ENCODE measurements at places on chromosomes 7 and 10.

DNA sequence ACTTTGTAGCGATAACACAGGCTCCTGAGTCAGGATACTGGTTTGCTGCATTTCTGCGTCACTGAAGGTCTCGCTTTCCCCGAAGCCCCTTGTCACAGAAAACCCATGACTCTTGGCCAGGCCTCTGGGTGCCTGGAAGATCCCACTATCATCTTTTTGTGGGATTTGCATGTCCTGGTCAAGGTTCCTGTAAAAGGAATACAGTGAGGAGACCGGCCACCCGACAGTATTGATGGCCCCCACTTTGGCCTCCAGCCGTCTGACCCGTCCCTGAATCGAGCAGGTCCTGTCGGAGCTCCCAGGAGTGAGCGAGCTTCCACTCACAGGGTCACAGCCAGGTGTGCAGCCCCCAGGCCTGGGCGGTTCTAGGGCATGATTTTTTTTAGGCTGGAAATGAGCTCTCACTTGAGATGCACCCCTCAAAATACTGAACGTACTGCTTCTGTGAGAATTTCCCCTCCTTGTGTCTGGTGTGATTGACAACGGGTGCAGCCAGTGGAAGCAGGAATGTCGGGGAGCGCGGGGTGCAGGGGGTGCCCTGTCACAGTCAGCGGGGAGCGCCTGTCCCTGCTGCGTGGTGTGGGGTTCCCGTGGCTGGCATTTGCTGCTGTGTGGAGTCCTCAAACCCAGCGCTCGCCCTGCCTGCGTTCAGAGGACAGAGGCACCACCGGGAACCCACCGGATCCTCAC, 75.8 kb downstream of the DNAJB6 start:
- no peak for DNase-seq

GRCh38 chr7:12896316-12896715, 208.9 kb downstream of the ARL4A start:
- DNase-seq: no peak

- no peak for DNase-seq
Measured at GRCh38 chr10:132728321-132728720, 57.6 kb downstream of the NKX6-2 start.

DNA sequence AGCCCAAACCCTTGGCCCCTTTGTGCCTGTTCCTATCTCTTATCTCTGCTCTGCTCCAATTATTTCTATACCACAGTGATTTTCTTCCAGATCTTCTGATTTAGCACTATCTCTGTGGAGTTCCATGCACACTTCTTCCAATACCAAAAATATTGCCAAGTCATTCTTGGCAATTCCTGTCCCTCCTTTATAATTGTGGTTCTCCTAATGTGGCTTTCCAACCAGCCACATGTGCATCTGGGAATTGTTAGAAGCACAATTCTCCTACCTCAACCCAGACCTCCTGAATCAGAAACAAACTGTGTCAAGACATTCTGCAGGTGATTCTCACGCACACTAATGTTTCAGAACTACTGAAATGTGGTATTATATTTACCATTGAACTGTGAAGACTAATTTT, 447.8 kb upstream of the IGFBP3 start:
- no peak for DNase-seq

- peak; percentile 6 for DNase-seq
Measured at GRCh38 chr7:1707756-1708595, 37.9 kb downstream of the ELFN1 start.

GRCh38 chr7:120028636-120029035, 244.3 kb upstream of the KCND2 start:
- DNase-seq: no peak

GRCh38 chr7:151202836-151203235, 7.5 kb downstream of the H2BK1 start:
- DNase-seq: no peak

- peak; percentile 84 for DNase-seq
Measured at GRCh38 chr7:128909625-128910568, 612 bp downstream of the KCP start.

DNA sequence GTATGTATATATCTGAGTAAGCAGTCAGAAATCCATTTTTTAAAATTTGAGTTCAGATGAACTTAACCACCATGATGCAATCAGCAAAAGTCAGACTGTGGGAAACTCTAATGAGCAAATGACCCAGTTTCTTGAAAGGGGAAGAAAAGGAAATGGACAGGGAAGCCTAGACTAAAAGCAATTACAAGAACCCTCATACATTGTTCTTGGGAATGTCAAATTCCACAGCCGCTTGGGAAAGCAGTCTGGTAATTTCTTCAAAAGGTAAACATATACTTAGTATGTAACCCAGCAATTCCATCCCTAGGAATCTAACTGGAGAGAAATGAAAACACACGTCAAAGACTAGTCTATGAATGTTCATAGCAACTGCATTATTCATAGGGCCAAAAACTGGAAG, 16.4 kb upstream of the FOXK1 start:
- DNase-seq: no peak

DNA sequence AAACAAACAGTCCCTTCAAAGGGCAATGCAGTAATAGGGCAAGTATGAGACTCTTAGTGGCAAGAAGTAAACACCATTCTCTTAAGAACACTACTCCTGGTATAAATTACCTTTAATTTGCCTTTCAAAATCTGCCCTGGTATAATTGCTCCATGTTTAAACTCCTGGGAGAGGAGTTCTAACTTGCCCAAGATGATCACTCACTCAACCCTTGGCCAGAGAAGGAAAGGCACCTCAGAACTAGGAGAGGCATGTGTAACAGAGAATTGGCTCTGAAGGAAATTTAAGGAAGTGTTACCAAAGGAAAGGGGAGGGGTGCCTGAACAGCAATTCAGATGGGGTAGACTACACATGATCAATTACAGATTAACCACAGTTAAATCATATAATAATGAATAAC, 1173.6 kb upstream of the SORCS1 start:
- no peak for DNase-seq

- no peak for DNase-seq
Measured at GRCh38 chr10:114801411-114801813, 20.2 kb upstream of the FHIP2A start.

DNA sequence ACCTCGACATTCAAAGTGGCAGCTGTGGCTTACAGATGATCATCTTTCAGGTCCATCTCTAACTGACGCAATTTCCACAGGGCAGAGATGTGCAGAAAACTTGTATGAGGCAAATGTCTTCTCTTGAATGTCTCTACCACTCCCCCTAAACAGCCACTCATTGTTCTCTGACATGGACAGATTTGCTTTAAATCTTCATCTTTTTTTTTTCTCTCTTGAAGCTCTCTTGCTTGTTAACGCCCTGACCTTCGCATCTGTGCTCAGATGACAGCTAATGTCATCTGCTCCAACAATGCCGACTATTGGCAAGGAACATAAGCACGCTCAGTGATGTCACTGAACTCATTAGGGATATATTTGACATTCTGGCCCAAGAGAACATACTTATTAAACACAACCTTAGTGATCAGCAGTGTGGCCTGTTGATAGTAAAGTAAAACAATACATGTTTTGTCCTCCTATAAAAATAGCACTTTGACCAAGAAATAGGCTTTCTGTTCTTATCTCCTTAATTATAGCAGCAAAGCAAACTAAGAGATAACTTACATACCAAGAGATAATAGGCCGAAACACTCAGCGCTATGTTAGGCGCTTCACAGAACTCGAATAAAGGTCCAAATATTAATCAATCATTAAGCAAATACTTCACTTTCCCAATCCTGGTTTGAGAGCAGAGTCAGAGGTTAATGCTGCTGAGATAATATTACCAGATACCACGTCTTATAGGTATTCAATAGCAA, 583.5 kb downstream of the PARD3 start:
- DNase-seq: no peak

- DNase-seq: no peak
Measured at GRCh38 chr10:129972145-129972965, 8.3 kb upstream of the EBF3 start.

DNA sequence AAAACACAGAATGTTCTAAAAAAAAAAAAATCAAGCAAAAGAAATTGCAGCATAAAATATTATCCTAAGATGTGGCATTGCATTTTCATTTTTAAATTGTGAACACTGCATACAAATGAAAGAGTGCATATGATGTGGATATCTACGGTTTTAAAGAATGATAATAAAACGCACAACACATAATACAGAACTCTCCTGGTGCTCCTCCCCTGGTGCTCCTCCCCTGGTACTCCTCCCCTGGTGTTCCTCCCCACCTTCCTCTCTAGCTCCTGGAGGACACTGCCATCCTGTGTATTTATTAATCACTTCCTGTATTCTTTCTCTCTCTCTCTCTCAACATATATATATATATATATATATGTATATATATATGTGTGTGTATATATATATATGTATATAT, 100.1 kb downstream of the SLC37A3 start:
- no peak for DNase-seq

GRCh38 chr10:103451091-103451813, 918 bp downstream of the CALHM2 start:
- peak; percentile 81 for DNase-seq

DNA sequence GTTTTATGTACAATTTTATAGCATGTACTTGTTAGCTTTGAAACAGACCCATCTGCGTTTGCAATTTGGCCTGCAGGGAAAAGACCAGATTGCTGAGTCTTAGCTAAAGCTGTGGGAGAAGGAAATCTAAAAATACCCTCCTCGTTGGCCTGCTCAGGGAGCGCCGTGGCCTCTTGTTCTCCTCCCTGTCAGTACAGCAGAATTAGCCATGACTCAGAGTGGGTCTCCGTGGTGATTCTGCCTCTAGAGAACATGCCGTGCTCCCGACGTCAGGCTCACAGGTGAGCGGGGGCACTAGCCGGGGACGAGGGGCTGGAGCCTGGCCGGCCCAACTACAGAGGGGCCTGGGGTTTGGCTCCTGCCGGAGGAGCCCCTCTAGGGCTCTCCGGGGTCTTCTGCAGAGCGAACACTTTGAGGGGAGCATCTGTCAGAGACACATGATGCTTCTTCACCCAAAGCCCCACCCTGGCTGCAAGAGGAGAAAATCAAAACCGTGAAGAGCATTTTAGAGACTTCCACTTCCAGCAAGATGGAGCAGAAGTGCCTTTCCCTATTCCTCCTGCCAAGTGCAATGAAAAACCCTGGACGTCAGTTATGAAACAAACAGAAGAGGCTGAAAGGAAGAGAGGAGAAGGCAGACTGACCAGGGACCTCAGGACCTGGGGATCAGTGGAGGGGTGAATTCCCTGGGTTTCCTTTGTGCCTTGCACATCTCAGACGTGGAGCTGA, 98.9 kb downstream of the LHPP start:
- no peak for DNase-seq

- DNase-seq: no peak
Measured at GRCh38 chr7:111390000-111390399, 172.3 kb downstream of the IMMP2L start.

GRCh38 chr10:929960-930624, 1.4 kb downstream of the LARP4B start:
- no peak for DNase-seq

DNA sequence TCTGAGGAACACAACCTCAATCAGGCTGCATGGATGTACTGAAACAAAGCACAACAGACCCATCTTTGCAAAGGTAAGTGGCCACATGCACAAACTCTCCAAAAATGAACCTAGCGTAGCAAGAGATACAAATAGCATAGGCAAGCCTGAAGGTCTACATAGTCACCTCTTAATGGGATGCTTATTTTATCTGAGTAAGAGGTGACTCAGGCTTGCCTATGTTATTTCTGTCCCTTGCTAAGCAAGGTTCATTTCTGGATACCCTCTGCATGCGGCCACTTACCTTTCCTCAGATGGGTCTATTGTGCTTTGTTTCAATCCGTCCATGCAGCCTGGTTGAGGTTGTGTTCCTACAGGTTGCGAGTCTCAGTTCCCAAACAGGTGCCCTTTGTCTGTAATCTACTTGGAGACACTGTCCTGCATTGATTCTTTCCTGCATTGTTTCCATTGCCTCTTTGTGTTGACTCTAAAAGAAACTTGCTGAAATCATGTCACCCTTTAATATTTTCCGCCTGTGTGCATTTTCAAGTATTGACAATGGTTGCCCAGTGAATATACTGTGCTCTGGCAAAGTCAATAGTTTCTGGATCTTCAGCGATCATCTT, 291.8 kb upstream of the LYZL1 start:
- DNase-seq: no peak

DNA sequence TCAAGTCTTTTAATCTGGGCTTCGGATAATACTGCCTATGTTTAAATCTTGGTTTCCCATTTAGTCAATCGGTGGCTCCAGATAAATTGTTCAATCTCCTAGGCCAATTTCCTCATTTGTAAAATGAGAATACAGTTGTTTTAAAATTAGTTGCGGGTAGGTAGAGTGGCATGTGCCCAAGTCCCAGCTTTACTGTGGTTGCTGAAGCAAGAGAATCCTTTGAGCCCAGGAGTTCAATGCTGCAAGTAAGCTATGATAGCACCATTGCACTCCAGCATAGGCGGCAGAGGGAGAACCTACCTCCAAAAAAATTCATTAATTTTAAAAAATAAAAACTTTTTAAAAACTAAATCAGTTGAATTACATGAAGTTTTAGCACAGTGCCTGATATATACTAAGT, 7.3 kb downstream of the RNF216 start:
- no peak for DNase-seq

DNA sequence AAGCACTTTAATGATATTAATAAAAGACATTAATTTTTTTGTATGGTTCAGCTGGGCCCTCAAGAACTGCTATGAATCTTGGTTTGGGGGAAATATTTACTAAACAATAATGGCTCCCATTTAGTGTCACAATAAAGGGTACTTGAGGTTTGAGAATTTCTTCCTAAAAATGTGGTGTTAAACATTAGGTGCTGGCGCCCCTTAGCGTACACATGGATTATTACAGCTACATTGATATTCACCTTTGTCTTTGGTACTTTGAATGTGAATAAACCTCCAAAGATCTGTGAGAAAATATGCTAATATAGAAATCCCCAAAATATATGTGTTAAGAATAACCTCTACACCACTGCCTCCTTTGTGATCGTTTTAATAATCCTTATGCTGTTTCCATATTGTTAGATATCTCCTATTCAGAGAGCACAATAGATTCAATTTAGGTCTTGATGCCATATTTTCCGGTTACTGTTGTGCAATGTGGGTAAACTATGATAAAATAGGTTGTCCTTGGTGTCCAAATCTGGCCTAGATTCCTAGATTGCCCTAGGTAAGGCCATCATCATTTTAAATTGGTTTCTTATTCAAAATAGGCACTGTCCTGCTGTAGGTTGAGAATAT, 161.8 kb upstream of the CACNA2D1 start:
- DNase-seq: peak; percentile 38

DNA sequence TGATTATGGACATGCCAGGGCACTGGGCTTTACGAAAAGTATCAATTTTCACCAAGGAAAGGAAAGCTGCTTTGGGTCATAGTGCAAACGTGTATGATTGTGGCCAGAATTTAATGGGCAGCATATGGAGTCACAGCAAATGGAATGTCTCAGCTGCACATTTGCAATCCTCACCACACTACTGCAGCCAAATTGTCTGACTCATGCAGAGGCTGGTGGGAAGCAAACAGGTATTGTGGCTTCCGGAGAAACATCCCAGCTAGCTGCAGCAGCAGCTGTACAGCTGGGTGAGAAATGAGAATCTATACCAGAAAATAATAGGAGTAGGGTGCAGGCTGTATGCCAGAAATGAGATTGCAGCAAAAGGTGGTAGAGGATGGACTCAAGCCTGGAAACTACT, 374.7 kb upstream of the VWC2 start:
- DNase-seq: no peak

GRCh38 chr7:80183900-80184685, 49.5 kb downstream of the GNAI1 start:
- DNase-seq: no peak

All from BE2C (cell line).